Astrocyte (in vitro differentiated cells and primary cell): ENCODE measurements at places on chromosomes 4 and X.

DNA sequence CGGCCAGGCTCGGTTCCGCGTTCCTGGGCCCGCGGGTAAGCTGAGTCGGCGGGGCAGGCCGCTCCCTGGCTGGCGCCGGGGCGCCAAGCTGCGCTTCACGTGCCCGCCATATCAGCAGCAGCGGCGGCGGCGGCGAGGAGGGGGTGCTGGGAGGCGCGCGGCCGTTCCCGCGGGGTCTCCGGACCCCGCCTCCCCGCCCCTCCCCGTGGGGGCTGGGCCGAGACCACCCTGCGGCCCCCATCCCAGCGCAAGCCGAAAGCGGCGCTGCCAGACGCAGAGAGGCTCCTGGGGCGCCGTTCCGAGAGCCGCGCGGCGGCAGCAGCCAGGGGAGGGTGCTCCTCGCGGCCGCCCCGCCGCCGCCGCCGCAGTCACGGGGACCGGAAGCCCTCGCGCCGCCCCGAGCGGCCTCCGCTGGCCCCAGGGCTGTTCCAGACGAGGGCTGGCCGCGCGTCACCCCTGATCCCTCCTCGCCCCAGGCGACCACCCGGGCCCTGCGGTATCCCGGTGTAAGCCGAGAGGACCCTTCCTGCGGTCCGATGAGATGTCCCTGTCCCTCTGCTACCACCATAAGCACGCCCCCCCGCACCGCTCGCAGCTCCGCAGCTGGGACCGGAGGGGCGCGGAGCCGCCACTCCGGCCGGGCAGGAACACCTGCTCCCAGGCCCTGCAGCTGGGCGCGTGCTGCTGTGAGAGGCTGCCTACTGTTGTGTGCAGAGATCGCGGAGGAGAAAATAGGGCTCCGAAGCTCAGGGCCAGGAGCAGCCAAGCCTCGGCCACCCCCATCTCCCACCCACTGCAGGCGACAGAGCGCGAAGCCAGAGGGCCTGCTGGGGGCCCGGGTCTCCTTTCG is 7.5 kb upstream of the BCOR start:
- no peak for DNase-seq

DNA sequence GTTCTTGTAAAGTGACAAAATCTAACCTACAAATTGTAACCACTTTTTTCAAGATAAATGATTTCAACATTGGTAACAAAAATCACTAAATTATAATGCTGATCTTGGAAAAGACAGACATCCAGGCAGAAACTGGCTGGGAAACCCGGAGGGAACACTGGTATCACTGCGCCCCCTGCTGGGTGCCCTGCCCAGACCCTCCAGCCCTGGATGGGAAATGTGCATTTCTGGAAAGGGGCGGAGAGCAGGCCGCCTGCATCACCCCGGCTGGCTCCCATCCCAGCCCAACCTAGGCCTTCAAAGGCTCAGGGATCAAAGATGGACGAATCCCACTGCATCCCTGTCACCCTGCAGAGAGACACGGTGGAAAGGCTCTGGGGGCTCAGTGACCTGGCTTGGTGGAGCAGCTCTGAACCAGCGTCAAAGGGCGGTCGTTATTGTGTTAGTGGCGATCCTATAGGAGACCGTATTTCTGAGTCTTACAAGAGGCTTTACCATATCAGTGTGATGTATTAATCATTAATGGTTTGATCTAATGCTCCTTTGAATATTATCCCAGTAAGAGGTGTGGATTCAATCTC is 37.3 kb downstream of the ACOX3 start:
- DNase-seq: peak; percentile 39

DNA sequence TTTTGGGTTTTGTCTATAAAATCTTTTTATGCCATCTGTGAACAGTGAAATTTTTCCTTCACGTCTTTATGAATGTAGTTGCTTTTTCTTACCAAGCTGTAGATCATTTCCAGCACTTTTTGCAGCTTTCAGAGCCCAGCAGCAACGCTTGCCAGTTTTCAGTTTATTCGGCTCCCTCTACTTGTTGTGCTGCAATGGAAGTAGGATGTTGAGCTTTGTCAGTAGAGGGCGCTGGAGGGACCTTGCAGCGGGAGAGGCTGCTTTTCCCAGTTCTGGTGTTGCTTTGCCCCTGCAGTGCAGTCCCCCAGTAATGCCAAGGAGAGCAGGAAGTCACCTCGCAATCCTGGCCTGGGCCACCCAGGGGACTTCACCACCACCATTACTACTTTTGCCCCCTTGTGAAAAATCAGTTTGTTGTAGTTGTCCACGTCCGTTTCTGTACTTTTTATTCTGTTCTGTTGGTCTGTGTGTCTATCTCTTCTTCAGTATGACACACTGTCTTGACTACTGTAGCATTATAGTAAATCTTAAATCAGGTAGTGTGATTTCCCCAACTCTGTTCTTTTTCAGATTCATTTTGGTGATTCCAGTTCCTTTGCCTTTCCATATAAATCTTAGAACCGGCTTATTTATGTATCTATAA is 21.8 kb downstream of the CMC4 start:
- DNase-seq: no peak

GRCh38 chr4:108484187-108484586 is 136.2 kb upstream of the RPL34 start:
- DNase-seq: no peak

DNA sequence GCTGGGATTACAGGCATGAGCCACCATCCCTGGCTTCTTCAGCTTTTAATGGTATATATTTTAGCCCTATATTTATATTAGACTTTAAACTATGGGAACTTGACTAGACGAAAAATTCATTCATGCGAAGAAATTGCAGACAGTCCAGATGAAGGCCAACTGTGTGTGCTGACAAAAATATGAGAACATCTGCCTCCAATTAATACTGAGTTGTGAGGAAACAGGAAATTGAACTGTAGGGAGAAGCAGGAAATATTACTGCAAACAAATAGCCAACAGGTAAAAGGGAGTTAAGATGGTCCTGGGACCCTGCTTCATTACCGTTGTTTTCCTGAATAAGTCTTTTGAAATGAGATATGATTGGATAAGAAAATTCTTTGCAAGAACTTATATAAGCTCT is 26.3 kb downstream of the MGARP start:
- DNase-seq: peak; percentile 41

- no peak for DNase-seq
Measured at GRCh38 chr4:86856896-86857295, 7.7 kb upstream of the SLC10A6 start.

- no peak for DNase-seq
Measured at GRCh38 chrX:108348525-108348924, 89.7 kb downstream of the COL4A6 start.

- no peak for DNase-seq
Measured at GRCh38 chrX:68676335-68676734, 28.9 kb downstream of the STARD8 start.

DNA sequence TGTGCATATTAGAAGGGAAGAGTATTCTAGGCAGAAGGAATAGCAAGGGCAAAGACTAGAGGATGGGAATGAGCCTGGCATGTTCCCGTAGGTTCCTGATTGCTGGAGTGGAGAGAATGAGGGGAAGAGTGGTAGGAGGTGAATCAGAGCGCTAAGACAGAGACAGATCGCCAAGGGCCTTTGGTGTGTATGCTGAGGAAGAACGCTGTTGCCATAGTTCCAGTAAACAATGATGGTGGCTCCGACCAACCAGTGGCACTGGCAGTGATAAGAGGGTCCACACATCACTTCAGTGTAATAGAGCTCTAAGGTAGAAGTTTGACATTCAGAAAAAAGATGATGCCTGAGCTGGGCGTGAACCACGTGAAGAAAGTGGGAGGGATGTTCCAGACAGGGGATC is 966 bp downstream of the TBC1D25 start:
- no peak for DNase-seq

DNA sequence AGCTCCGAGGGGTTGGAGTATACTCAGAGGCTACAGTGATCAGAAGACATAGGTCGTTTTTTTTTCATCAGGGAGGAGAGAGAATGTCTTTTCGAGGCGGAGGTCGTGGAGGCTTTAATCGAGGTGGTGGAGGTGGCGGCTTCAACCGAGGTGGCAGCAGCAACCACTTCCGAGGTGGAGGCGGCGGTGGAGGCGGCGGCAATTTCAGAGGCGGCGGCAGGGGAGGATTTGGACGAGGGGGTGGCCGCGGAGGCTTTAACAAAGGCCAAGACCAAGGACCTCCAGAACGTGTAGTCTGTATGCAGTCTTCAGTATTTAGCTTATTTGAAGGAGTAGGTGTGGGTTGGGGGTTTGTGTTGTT is 500 bp downstream of the GAR1 start:
- no peak for DNase-seq

- DNase-seq: peak; percentile 76
Measured at GRCh38 chr4:164169591-164169990, 584.3 kb upstream of the SMIM31 start.

DNA sequence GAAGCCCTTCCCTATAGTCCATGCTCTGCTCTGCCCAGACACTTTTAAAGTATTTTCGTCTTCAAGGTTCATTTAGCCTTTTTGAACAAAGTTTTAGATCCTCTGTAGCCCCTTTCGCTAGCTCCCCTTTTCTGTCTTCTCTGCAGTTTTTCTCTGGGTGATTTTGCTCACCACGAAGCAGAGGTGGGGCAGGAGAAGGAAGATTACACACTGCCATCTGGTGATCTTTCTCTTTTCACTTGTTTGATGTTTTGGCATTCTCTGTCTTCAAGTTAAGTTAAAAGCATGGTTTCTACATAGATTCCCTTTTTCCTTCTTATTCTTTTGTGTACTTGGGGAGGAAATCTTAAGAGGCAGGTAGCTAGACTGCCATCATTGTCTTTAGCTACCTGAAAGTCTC is 43.9 kb downstream of the CC2D2A start:
- no peak for DNase-seq

DNA sequence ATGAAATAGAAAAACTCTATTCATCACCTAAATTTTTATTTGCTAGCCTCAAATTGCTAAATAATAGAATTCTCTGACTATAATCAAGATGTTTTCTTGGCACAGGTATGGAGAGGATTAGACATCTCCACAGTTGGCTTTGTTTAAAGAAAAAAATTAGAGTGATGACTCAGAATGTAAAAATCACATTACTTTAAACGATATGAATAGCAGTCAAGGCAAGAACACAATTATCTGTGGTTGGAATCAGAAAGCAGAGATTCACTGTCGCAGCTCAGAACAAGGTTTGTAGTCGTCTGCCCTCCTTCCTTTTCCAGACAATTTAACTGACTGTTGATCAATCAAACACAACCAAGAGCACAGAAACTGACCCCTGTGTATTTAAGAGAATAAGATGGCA is 32.2 kb upstream of the CCKAR start:
- peak; percentile 80 for DNase-seq

GRCh38 chrX:132488180-132488705 is 595 bp downstream of the MBNL3 start:
- DNase-seq: peak; percentile 7

GRCh38 chr4:125266901-125267604 is 47.7 kb upstream of the FAT4 start:
- peak; percentile 49 for DNase-seq

GRCh38 chr4:177952723-177953122 is 510.5 kb upstream of the AGA start:
- no peak for DNase-seq

- no peak for DNase-seq
Measured at GRCh38 chrX:19879735-19880378, 7.5 kb downstream of the SH3KBP1 start.

DNA sequence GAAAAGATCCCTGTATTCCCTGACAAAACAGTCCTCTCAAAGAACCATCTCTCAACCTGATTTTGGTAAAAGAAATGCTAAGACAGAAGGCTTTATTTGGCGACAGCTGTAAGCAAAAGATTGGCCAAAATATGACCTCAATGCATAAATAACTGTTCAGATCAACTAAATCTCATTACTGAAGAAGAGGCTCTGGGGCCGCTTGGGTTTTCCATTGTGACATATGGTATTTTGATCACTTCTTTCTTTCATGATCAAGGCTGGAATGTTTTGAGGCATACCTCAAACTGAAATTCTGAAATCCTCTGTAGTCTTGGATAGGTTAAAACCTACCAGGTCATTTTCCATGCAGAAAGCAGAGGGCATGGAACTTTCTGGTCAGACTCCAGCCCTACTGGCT is 106.3 kb downstream of the C4orf51 start:
- no peak for DNase-seq

DNA sequence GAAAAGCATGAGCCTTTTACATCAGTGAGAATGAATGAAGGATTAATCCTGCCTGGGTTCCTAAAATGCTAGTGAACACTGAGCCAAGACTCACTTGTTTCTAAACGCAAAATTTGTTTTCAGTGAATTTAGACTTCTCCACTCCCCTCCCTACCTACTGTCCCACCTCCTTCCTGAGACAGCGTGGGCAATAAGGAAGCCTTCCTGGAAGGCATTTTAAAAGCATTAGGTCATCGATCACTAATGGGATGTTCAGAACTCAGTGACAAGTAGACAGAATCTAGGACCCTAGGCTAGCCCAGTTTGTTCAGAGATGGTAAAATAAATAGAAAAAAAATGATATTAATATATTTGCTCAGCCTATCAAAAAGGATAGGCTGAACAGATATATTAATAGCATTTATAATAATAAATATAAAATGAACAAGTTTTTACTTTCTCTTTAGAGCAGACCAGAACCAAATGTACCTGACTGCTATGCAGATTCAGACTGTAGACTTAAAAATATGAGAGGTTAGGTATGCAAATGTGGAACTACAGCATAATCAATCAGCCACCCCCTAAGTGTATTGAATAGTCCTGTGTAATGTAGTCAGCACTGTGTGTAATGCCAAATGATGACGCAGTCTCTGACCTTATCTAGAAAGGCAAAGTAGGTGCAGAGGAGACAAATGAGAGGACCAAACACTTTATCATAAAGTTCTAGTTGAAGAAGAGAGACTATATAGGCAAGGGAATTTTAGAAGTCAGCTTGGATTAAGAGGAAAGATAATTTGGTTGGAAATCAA is 331.1 kb downstream of the GPAT3 start:
- peak; percentile 62 for DNase-seq

DNA sequence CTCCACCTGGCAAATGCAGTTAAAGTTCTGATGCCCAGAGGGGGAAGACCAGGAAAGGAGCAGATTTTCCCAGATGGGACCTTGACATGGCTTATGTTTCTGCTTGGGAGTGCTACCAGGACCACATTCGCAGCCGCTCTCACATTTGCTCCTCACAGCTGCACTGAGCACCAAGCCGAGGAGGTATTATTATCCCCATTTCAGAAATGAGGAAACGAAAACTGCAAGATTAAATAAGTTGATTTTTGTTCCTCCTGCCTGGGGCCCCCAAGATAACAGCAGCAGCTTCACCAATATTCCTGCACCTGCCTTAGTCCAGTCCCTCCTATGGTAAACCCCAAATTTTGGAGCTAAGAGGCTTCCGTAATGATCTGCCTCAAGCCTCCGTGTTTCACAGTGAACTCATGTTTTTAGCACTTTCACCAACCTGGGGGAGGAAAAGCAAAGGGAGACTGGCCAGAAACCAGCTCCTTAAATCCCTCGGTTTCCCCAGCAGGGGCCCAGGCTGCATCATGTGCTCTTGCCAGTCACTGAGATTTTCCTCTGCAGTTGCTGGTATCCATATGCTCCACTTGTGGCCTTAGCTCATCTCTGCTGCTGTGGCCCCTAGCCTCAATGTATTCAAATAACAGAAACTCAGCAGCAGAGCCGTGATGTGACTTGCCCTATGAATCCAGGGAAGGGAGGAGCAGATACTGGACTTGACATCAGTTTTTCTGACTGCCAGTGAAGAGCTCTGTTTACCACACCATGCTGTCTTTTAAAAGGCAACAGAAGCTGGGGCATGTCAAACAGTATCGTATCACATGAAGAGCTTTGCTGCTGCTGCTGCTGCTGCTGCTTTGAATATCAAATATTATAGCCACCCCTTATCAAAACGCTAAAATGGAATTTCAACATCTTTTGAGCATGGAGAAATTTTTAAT is 95.5 kb upstream of the KLHL13 start:
- no peak for DNase-seq
